Endodermal cell (in vitro differentiated cells): ENCODE measurements at places on chromosomes 12 and 14. TPM values are rescaled to one million over a fixed set of nuclear protein-coding genes. Genes with fewer than 3 reads are reported as not detected.

GRCh38 chr14:91323671-91324605 lies 79.4 kb upstream of the GPR68 start:
- no peak overlapping the region for H3K27ac ChIP-seq
- H3K36me3 ChIP-seq: peaks cover 20% of the 10 kb centered on the region
- no peaks in the 10 kb centered on the region for H3K27me3 ChIP-seq

DNA sequence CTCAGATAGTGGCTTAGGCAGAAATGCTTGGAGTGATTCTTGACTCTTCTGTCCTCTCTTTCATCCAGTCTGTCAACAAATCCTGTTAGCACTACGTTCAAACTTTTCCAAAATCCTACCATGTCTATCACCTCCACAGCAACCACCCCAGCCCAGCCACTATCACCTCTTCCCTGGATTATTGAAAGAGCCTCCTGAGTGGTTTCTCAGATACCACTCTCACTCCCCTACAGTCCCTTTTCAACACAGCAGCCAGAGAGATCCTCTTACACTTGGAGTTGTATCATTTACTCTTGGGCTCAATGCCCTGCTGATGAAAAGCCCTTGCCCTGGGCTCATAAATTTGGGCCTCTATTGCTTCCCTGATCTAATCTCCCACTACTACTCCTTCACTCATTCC lies 218.9 kb downstream of the EXOC5 start:
- no peaks in the 10 kb centered on the region for H3K36me3 ChIP-seq
- no peaks in the 10 kb centered on the region for H3K27me3 ChIP-seq
- H3K4me3 ChIP-seq: peak overlapping the region; percentile 60
- peak; percentile 56 for DNase-seq
- H3K4me1 ChIP-seq: peaks cover 6% of the 10 kb centered on the region
- H3K27ac ChIP-seq: no peak overlapping the region

DNA sequence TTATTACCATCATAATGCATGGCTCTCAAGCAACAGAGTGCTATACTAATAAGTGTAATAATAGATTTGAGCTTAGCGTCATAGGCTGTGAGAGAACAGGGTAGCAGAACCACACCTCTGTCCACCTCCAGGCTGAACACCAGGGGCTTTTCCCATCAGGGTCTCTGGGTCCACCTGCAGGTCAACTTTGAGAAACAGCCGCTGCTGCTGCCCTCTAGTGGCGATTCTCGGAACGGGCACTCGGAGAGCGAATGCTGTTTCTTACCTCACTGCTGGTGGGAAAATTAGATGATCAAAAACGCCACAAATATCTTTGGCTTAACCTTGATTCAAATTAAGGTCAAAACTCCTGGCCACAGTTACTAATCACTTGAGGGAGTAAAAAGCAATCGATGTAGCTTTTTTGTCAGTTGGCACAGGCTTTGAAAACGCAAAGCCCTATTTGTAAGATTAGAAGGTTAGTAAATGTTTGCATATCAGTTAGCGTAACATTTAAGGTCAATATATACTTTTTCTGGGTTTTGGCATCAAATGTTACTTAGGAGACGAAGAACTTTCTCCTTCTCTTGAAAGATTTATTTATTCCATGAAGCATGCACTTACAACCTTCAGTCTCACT lies 127.9 kb upstream of the TMEM132D start:
- no peaks in the 10 kb centered on the region for H3K36me3 ChIP-seq
- peak; percentile 99 for DNase-seq
- H3K27ac ChIP-seq: no peak overlapping the region
- no peak overlapping the region for H3K4me3 ChIP-seq

DNA sequence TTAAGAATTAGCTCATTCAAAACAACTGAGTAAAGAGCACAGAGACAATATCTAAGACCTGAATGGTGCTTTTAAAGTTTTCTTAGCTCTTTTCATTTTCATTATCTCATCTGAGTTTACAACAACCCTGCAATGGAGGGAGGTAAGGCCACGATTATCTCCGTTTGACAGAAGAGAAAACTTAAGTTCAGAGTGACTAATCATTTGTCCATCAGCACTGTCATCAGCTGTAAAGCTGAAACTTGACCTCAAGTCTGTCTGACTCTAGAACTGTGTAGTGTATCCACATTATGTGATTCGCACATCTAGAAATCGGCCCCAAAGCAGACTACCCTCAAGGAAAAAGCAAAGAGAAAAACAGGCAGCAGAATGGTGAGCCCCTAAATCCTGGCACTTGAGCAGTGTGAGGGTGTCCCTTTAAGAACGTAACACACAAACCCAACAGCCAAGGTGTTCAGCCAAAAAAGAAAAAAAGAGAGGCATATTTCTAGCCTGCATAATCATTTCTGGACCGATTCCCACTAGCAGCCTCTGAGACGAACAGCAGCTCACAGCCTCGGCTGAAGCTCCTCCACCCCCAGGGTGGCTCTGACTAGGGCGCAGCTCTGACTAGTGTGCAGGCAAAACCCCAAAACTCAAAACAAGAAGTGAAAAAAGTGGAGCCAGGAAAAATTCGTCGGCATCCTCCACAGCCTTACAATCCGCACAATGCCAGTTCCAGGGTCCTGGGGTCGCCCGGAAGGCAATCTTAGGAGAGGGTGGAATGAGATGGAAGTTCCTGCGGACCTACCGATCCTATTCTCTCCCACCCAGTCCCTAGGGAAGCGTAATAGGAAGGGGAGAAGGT lies 1.6 kb downstream of the STXBP6 start:
- DNase-seq: peak; percentile 47
- H3K27ac ChIP-seq: no peak overlapping the region
- H3K4me1 ChIP-seq: peaks cover 4% of the 10 kb centered on the region

GRCh38 chr14:100535287-100536120 lies 51.7 kb downstream of the BEGAIN start:
- peak; percentile 34 for DNase-seq
- no peaks in the 10 kb centered on the region for H3K27me3 ChIP-seq
- no peaks in the 10 kb centered on the region for H3K4me1 ChIP-seq

GRCh38 chr12:47808574-47809365 lies 10.9 kb downstream of the HDAC7 start:
- DNase-seq: peak; percentile 75
- H3K4me1 ChIP-seq: peaks cover 25% of the 10 kb centered on the region
- peaks cover 40% of the 10 kb centered on the region for H3K36me3 ChIP-seq
- H3K4me3 ChIP-seq: no peak overlapping the region
- no peaks in the 10 kb centered on the region for H3K27me3 ChIP-seq
- H3K27ac ChIP-seq: peak overlapping the region; percentile 59

DNA sequence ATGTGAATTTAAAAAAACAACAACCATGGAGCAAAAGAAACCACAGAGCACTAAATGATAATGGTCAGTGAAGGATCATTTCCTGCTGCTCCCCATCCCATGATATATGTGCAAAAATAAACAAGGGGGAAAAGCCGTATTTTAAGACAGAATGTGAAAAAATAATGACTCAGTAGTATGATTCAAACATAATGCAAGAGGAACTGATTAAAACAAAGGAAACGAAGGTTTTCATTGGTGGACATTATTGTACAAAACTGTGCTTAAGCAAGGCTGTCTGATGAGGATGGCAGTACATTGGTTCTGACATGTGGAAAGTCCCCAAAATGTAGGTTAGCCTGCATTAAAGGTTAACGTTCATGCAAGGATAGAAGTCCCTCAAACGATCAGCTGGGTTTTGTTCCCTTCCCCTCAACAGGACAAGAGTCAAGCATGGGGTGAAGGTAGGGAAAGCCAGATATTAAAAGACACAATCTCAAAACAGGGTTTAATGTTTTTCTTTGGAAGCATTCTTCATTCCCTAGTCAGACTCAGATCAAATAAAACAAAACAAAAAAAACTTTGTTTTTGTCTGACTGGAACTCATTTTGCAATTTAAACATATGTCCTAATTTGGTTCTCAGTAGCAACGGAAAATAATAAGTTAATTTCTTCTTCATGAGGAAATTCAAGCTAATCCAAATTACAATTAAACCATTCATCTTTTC lies 26.3 kb upstream of the PTGDR start:
- H3K27me3 ChIP-seq: no peaks in the 10 kb centered on the region
- no peak for DNase-seq
- no peak overlapping the region for H3K4me3 ChIP-seq
- H3K36me3 ChIP-seq: no peaks in the 10 kb centered on the region
- H3K4me1 ChIP-seq: no peaks in the 10 kb centered on the region
- H3K27ac ChIP-seq: no peak overlapping the region

DNA sequence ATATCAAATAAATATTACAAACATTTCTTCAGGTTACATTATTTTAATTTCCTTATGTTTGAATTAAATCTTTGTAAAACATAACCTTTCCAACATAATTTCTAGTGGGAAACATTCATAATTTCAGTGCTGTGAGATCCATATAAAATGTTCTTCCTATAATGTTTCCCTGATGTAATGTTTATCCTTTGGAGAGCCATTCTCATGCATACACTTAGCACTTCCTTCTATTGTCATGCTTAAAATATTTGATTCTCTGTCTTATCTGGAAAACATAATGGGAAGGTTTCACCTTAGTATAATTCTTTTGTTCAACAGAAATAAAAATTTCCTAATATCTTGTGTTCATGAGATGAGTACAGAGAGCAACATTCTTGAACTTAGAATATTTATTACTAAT lies 472.5 kb downstream of the ADAMTS20 start:
- no peak overlapping the region for H3K27ac ChIP-seq
- no peak overlapping the region for H3K4me3 ChIP-seq
- H3K36me3 ChIP-seq: no peaks in the 10 kb centered on the region
- H3K4me1 ChIP-seq: no peaks in the 10 kb centered on the region
- no peak for DNase-seq

- H3K36me3 ChIP-seq: no peaks in the 10 kb centered on the region
- H3K27me3 ChIP-seq: peaks cover 5% of the 10 kb centered on the region
- no peak overlapping the region for H3K4me3 ChIP-seq
- no peak for DNase-seq
These were observed 40.1 kb downstream of the RAN start for GRCh38 chr12:130911933-130912332.

DNA sequence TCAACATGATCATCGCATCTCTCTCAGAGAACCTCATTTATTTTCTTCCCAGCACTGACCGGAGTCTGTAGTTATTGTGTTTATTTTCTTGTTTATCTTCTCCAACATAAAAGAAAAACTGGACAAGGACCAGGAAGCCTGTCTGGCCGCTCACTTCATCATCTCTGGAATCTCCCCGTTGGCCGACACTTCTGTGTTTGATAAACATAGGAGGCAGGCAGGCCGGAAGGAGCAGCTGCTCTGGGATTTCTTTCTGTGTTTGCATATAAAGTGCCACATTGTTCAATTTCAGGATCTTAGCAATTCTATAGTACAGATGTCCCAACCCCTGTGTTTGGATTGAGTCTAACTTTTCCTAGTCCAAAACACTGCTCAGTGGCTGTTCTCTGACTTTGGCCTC lies 53.3 kb downstream of the ACACB start:
- no peaks in the 10 kb centered on the region for H3K4me1 ChIP-seq
- no peaks in the 10 kb centered on the region for H3K27me3 ChIP-seq
- H3K27ac ChIP-seq: no peak overlapping the region

DNA sequence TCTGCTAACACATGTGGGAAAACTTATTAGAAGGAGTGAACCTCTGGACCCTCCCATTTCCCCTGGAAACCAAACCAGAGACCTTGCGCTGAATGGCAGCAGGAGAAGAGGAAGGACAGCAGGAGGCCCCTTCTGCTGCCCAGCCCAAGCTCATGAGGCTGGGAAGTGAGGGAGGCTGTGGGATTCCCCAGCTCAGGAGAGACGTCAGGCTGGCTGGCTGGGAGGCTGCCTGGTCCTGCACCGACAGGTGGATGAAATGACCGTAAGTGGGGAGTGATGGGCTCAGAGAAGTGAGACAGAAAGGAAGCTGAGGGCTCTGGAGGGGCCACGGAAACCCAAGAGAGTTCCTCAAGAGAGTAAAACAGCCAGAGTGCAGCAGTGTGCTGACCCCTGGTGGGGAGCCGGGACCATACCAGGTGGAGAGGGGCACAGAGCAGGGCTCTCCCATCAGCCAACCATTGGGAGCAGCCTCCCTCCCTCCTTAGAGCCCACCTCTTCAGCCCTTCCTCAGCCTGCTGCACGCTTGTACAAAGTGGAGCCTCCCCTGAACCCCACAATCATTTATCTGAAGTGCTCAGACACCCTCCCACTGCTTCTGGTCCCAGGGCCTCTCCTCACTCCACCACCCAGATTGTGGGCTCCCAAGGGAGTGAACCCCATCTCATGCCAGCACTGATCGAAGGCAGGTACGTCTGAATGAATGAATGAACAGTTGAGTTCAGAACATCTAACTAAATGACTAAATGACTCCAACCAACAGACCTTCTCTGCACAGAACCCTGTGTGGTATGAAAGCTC lies 14.0 kb downstream of the TAMALIN start:
- no peaks in the 10 kb centered on the region for H3K4me1 ChIP-seq
- H3K36me3 ChIP-seq: no peaks in the 10 kb centered on the region
- DNase-seq: peak; percentile 97
- H3K4me3 ChIP-seq: no peak overlapping the region

- no peak overlapping the region for H3K4me3 ChIP-seq
- no peaks in the 10 kb centered on the region for H3K36me3 ChIP-seq
- DNase-seq: no peak
- no peaks in the 10 kb centered on the region for H3K4me1 ChIP-seq
These were observed 115.3 kb downstream of the ZNF664 start for GRCh38 chr12:124088217-124088907.

DNA sequence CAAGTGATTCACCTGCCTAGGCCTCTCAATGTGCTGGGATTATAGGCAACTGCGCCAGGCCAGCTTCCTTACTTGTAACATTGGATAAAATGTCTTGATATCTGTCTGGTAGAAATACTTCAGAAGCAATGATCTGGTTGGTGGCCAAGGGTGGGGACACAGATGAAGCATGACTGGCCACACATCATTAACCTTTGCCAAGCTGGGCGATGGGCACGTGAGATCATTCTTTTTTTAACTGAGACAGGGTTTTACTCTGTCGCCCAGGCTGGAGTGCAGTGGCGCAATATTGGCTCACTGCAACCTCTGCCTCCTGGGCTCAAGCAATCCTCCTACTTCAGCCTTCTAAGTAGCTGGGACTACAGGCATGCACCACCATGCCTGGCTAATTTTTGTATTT lies 31.1 kb downstream of the PLEKHH1 start:
- no peak for DNase-seq
- peaks cover 8% of the 10 kb centered on the region for H3K36me3 ChIP-seq
- no peak overlapping the region for H3K4me3 ChIP-seq
- no peak overlapping the region for H3K27ac ChIP-seq
- peaks cover 13% of the 10 kb centered on the region for H3K4me1 ChIP-seq
- no peaks in the 10 kb centered on the region for H3K27me3 ChIP-seq

KRT81 gene
- not detected in 2 replicates for total RNA-seq

KRT2 gene
- not detected in 2 replicates for total RNA-seq

PLEKHH1 gene
- total RNA-seq: 59.9 to 94.1 TPM (median 63.6 TPM) in 3 replicates

PLEKHD1 gene
- 0.07 to 0.11 TPM (median 0.08 TPM) in 3 replicates for total RNA-seq

ARF3 gene
- total RNA-seq: 288 and 292 TPM in 2 replicates

BCL11B gene
- 6.0 to 8.3 TPM (median 6.8 TPM) in 3 replicates for total RNA-seq

GSC gene
- 94.4 and 108 TPM in 2 replicates for total RNA-seq

CCDC177 gene
- total RNA-seq: 4.0 and 4.7 TPM in 2 replicates

TSHR gene
- not detected in 2 replicates for total RNA-seq

CCDC197 gene
- total RNA-seq: not detected in 3 replicates
